ENCODE measurements at places on chromosomes 16 and 17. TPM values are rescaled to one million over a fixed set of nuclear protein-coding genes. Genes with fewer than 3 reads are reported as not detected.

DNA sequence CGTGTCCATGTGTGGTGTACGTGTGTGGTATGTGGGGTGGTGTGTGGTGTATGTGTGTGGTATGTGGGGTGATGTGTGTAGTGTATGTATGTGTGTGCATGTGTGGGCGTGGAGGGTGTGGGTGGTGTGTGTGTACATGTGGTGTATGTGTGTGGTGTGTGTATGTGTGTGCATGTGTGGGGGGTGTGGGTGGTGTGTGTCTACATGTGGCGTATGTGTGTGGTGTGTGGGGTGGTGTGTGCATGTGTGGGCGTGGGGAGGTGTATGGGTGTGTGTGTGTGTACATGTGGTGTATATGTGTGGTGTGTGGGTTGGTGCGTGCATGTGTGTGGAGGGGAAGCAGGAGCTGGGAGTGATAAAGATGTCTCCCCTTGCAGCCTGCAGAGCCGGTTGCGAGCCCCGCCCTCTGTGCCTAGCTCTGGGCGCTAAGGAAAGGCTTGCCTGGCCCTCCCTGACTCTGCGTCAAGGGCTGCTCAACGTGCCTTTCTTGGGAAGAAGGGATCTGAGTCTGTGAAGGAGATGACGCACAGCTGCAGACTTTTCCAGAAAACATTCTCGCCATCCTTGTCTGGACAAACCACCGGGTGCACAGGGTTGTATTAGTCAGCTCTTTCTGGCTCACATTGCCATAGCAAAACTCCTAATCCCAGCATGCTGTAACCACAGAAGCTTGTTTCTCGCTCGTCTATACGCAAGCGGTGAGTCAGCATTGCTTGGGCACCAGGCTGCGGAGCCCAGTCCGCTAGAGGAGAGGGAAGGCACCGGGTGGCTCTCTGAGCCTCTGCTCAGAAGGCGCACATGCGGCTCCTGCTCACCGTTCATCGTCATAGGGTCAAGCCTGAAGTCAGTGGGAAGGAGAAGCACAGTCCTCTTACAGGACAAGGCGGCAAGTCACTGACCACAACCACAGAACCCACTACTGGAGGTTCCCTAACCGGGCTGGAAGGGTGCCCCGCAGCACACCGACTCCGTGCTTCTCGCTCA lies 2.0 kb upstream of the CD300H start:
- H3K27me3 ChIP-seq: no peaks in the 10 kb centered on the region
- DNase-seq: peak; percentile 12
- no peak overlapping the region for H3K27ac ChIP-seq
- no peak overlapping the region for H3K4me3 ChIP-seq
- no peaks in the 10 kb centered on the region for H3K4me1 ChIP-seq

DNA sequence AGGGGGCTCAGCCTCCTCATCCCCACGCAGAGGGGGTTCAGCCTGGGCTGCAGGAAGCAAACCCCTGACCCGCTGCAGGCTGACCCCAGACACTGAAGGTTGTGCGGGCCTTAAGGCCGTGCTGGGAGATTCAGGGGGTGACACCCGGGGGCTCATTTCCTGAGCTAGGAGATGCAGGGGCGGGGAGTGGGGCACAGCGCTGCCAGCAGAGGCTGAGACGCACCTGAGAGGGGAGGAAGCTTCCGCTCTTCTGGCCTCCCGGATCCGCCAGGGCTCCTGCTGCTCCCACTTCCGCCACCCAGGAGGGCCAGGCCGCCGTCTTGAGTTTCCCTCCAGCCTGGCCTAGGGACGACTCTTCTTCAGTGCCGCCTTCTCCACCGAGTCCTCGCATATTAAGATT lies 173.2 kb upstream of the FOXF1 start:
- H3K27me3 ChIP-seq: no peaks in the 10 kb centered on the region
- H3K4me1 ChIP-seq: no peaks in the 10 kb centered on the region
- no peak overlapping the region for H3K4me3 ChIP-seq

DNA sequence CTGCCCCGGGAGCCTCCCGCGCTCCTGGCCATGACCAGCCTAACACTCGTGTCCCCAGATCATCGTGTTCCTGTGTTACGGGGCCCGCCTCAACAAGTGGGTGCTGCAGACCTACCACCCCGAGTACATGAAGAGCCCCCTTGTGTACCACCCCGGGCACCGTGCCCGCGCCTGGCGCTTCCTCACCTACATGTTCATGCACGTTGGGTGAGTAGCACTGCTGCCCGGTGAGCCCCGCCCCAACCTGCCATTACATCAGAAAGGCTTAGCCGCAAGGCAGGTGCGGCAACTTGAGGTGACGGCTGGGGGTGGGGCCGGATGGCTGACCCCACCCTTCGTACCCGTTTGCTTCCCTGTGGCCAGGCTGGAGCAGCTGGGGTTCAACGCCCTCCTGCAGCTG lies 1.4 kb downstream of the RHBDL1 start:
- H3K4me3 ChIP-seq: no peak overlapping the region
- H3K27me3 ChIP-seq: no peaks in the 10 kb centered on the region
- DNase-seq: no peak
- H3K27ac ChIP-seq: no peak overlapping the region
- peaks cover 17% of the 10 kb centered on the region for H3K36me3 ChIP-seq

DNA sequence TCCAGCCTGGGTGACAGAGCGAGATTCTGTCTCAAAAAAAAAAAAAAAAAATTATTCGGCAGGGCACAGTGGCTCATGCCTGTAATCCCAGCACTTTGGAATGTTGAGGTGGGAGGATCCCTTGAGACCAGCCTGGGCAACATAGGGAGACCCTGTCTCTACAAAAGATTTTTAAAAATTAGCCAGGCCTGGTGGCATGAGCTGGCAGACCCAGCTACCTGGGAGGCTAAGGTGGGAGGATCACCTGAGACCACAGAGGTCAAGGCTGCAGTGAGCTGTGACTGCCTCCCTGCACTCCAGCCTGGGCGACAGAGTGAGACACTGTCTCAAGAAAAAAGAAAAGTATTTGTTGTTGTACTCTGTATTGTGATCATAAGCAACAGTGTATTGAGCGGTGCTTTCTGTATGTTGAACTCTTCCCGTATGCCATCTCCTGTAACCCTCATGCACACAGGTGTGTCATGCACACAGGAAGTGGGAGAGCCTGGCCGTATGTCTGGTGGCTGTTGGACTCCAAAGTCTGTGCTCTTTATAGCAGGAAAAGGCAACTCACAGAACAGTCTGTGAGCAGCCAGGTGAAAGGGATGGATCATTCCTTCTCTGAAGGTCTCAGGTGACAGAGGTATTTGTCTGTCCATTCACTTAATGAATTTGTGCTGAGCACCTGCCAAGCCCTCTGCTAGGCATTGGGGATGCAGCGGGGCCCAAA lies 17.1 kb downstream of the CDH1 start:
- no peaks in the 10 kb centered on the region for H3K36me3 ChIP-seq
- no peak for DNase-seq
- peaks cover 77% of the 10 kb centered on the region for H3K4me1 ChIP-seq

- peaks cover 18% of the 10 kb centered on the region for H3K4me1 ChIP-seq
- H3K36me3 ChIP-seq: no peaks in the 10 kb centered on the region
- H3K27ac ChIP-seq: no peak overlapping the region
- no peak overlapping the region for H3K4me3 ChIP-seq
Observed at GRCh38 chr17:74855323-74855722, 4.4 kb downstream of the GRIN2C start.

DNA sequence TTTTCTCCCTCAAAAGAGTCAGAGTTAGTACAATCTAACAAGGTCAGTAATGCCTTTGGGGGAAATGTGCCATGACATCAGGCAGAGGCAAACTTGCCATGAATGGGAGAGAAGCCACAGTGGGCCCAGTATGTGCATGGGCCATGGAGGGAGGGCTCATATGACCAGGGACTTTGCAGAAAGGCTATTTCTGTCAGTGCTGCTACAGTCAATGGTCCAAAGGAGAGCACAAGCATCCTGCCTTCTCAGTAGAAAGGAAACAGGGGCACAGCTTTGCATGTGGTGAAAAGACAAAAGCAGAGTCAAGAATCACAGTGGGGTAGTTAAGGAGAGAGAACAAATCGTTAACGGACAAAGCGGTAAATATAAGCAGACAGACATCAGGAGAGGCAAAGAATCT lies 11.2 kb upstream of the CORO6 start:
- H3K4me3 ChIP-seq: no peak overlapping the region
- peaks cover 50% of the 10 kb centered on the region for H3K4me1 ChIP-seq
- H3K27ac ChIP-seq: no peak overlapping the region
- DNase-seq: no peak
- H3K27me3 ChIP-seq: no peaks in the 10 kb centered on the region

CNEP1R1 gene
- total RNA-seq: 12.1 TPM

ZNF750 gene
- total RNA-seq: 4.8 TPM

KRTAP4-6 gene
- total RNA-seq: not detected
